Amniotic stem cell (primary cell): ENCODE measurements at places on chromosomes 7 and 10.
A peak's percentile ranks its signal among the peaks of the same experiment; 100 is the strongest.

- DNase-seq, result no peak
Measured at GRCh38 chr7:42831006-42831717, 80.7 kb downstream of the C7orf25 start.

- DNase-seq, result no peak
Measured at GRCh38 chr10:106132956-106133355, 1031.5 kb downstream of the SORCS1 start.

GRCh38 chr7:128137181-128137580 is 103.9 kb upstream of the LEP start:
- DNase-seq, result no peak

GRCh38 chr7:2144926-2145325 is 87.8 kb downstream of the MAD1L1 start:
- DNase-seq, result no peak

DNA sequence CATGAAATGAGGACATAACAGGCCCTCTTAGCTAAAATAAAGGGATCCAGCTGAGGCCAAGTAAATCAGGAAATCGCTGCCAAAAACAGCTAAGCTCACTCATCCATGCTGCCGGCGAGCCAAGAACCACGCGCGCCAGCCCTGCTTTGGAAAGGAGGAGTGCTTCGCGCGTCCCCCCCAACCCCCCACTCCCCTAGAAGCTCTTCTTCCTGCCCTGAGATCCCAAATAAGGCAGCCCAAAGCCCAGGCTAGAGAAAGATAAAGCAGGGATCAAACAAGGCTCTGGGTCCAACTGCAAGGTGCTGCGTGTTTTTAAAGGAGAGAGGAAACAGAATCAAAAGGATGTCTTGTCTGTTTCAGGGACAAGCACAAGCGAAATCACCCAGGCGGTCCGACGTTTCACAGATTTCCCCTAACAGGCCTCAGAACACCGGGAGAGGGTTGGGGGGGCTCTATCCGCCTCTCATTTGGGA is 168.3 kb upstream of the AUTS2 start:
- no peak for DNase-seq

DNA sequence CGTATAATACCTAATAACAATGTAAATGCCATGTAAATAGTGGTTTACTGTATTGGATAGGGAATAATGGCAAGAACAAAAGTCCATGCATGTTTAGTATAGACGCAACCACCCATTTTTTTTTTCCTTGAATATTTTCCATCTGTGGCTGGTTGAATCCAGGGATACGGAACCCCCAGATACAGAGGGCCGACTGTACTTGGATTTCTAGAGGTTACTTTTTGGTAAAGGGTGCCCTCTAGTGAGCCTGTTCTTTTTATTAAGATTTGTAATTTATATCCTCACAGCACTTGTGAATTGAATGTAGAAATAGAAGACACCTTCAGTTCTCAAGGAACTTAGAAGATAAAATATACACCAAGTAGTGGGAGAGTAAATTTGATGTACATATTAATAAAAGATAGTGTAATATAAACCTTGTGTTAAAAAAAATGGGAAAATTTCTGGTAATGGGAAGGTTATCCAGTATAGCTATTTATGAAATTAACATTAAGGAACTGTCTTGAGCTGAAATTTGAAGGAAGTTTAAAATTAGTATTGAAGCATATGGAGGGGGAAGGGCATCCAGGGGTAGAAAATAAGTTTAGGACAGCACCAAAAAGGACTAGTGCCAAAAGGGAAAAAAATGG is 32.0 kb downstream of the EXOC6 start:
- DNase-seq, result peak; percentile 71

DNA sequence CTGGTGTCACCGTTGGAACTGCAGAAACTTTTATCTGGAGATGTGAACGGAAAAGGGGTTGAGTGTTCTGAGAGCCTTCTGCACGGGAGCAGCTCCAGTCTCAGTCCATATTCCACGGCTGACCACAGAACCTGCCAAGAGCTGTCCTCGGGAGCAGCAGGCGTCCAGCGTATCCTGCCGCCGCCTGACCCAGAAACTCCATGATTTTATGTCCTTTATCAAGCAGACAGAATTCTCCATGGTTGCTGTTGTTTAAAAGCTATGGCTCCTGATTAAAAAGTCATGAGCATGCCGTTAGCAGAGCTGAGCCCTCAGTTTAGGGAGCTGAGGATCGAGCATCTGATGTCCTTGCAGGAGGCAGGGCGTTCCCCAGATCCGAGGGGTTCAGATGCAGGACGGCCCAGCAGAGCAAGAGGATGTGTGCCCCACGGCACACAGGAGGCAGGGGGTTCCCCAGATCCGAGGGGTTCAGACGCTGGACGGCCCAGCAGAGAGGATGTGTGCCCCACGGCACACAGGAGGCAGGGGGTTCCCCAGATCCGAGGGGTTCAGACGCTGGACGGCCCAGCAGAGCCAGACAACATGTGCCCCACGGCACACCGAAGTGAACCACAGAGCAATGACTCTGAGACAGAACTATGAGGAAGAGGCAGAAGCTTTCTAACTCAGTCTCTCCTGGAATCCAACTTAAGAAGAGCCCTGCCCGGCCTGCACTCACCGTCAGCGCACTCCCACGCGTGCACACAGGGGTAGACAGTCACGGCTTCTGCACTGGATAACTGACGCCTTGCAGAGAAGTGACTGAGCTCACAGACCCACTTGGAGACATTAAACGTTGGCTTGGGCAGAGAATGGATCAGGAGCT is 96.4 kb downstream of the WDR37 start:
- no peak for DNase-seq

- DNase-seq, result no peak
Measured at GRCh38 chr7:8228766-8229674, 32.9 kb downstream of the ICA1 start.

- DNase-seq, result no peak
Measured at GRCh38 chr10:84822931-84823630, 494.7 kb downstream of the CCSER2 start.

- DNase-seq, result no peak
Measured at GRCh38 chr7:113751547-113751946, 167.3 kb downstream of the PPP1R3A start.

GRCh38 chr7:150411606-150412005 is 32.5 kb downstream of the ZNF775 start:
- no peak for DNase-seq

DNA sequence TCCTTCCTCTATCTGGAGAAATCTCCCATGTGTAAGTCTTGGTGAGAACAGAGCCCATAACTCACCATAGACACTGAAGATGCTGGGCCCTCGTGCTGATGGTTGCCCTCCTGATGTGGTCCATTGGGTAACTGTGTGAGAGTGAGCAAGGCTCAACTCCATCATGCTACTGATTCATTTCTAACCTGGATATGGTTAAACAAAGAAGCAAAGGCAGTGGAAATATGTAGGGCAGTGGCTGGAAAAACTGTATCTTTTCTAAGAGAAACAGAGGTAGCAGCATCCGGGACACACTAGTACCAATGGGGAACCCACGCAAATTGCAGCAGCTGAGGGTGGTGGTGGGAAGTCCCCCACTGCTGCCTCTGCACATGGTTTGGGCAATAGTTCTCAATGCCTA is 221.7 kb downstream of the KLF6 start:
- DNase-seq, result no peak

- DNase-seq, result no peak
Measured at GRCh38 chr7:70647801-70648498, 484.0 kb upstream of the GALNT17 start.

GRCh38 chr10:36195364-36195763 is 553.3 kb upstream of the FZD8 start:
- no peak for DNase-seq
